ENCODE measurements at places on chromosomes 3 and 15. TPM values are rescaled to one million over a fixed set of nuclear protein-coding genes. Genes with fewer than 3 reads are reported as not detected.

The SAMD7 gene
- 0.12 TPM for total RNA-seq

The TAMM41 gene
- 52.3 TPM for total RNA-seq

The CYP1A2 gene
- total RNA-seq, result not detected

DNA sequence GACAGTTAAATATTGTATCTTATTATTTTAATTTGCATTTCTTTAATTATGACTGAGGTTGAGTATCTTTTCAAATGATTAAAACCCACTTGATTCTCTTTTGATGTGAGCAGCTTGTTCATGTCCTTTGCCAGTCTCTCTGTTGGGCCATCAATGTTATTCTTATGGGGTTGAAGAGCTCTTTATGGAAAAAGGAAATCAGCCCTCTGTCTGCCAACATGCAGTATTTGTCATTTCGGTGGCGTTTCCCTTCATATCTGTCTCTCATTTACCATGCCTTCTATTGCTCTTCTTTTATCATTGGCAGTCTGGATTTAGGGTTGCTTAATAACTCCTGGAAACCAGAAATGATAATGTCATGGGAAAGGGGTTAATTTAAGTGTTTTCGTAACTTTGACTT, 340.7 kb upstream of the DNAJC19 start:
- no peak for DNase-seq

DNA sequence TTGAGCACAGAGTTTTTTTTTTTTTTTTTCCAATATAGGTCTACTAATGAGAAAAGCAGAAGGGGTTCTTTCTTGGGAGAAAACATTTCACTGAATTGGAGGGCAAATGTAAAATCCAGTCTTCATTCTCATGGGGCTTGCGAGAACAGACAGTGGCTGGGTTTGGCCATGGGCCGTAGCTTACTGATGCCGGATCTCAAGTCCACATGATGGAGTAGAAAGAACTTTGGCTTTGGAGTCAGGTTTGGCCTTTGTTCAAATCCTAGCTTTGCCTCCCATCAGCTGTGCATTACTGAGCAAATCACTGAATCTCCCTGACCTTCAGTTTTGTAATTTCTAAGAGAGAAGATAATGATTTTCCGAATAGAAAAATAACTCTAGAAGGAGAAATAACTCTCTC, 59.7 kb downstream of the LMCD1 start:
- no peak for DNase-seq

DNA sequence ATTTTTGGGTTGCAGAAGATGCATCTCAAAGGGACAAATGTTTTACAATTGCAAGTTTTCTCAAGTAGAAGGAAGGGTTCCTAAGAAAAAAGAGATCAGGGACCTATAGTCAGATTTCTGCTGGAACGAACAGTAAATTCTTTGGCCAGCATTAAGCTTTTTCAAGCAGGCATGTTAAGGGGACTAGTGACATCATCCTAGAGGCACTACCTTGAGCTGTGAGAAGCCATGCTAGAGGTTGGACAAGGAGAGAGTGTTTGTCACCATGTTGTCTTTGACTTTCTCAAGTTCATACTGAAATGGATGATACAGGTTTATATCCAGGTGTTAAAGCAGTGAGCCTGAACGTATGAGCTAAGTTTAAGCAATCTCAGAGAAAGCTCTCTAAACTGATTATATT, 85.2 kb upstream of the WDR72 start:
- no peak for DNase-seq

DNA sequence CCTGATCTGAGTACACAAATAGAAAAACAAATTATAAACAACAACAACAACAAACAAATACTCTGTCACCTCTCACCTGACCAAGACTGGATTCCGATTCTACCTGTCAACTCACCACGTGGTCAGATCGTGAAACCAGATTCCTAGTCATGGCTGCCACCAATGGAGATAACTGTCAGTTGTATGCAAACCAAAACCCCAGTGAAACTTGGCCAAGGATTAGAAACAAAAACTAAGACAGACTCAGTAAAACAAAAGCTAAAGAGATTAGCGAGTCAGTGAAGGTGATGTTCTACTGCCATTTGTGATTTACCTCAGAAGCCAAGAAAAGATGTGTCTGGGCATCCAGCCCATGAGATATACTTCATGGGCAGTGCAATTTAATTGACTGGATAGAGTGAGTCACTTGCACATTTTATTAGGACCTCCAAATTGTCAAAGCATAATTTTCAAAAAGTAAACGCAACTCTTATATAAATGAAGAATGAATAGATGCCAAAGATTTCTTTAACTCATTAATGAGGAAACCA, 31.1 kb downstream of the PHLDB2 start:
- no peak for DNase-seq

Measured in B cell (primary cell).